ENCODE measurements at places on chromosomes 1 and 21. TPM values are rescaled to one million over a fixed set of nuclear protein-coding genes. Genes with fewer than 3 reads are reported as not detected.

The C1orf185 gene
- not detected for total RNA-seq

The ATAD3B gene
- total RNA-seq: 19.0 TPM

The SFT2D2 gene
- total RNA-seq: 74.6 TPM

The OXCT2 gene
- 0.47 TPM for total RNA-seq

The LRRC53 gene
- total RNA-seq: not detected

The SLAMF9 gene
- total RNA-seq: not detected

The GPR161 gene
- total RNA-seq: 9.6 TPM

The PSMA5 gene
- 55.4 TPM for total RNA-seq

The LMOD1 gene
- total RNA-seq: 24.2 TPM

DNA sequence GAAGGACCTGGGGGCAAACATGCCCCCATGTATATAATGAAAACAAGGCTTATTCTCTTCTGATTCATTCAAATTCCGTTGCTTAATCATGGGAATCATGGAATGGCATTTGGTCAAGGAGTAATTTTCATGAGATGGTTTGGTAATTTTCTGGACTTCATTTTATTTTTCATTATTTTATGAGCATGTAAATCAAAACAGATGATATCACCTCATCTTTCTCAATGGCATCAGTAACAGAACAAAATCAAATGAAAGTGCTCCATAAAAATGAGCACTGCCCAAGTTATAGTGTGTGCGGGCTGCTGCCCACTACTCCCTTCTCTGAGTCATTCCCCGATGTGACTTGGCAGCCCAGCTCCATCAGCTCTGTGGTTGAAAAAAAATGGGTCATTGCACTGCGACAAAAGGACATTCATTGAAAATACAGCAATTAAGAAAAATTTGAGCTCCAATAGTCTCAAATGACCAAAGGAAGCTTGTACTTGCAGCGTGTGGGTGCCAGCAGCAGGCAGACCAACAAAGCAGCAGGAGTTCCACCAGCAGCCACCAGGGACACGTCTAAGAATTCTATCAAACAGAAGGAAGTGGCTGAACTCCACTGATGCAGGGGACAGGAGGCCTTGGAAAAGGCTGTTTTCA, 84.3 kb upstream of the VAV3 start:
- peak; percentile 68 for DNase-seq

DNA sequence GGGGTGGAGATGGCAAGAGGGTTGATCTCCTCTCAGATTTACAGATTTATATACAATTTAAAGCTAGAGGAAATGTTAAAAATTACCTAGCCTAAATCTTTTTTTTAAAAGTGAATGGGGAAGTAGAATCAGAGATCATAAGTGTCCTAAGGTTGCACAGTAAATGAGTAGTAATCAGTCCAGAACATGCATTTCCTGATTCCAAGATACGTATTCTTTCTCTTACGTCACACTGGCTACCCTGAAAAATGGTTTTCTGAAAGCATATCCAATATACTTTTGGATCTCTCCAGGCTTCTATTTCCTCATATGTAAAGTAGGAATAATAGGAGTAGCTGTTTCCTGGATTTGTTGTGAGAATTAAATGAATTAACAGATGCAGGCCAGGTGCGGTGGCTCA, 11.7 kb downstream of the GADD45A start:
- DNase-seq: no peak

DNA sequence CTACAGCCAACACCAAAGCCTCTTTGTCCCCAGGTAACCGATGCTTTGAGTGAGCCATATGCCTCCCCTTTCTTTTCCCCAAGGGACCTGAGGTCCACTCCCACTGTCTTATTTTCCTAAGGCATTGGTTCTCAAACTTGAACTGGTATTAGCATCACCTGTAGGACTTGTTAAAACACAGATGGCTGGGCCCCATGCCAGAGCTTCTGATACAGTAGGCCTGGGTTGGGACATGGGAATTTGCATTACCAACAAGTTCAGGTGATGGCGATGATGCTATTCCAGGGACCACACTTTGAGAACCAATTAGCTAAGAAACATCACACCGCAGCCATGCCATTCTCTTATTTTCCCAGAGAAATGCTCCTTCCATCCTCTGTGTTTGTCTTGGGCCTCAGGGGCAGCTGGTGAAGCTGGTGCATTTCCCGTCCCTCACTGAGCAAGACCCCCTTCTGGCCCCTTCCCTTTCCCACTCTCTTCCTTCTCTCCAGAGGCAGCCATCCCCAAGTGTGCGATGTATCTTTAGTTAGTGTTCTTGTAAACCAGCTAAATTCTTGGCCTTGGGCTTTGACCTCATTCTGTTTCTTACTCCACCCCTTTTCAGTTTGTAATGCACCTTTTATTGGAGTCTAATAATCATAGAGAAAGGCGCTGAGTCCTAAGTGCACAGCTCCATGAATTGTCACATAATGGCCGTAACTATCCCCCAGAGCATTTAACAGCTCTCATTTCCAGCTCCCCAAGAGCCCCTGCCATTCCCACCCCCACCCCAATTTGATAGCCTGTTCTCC, 14.2 kb upstream of the TTC22 start:
- no peak for DNase-seq

GRCh38 chr21:31110430-31110829, 72.2 kb upstream of the KRTAP19-8 start:
- DNase-seq: no peak

- DNase-seq: no peak
Measured at GRCh38 chr1:6081901-6082300, 36.2 kb downstream of the KCNAB2 start.

DNA sequence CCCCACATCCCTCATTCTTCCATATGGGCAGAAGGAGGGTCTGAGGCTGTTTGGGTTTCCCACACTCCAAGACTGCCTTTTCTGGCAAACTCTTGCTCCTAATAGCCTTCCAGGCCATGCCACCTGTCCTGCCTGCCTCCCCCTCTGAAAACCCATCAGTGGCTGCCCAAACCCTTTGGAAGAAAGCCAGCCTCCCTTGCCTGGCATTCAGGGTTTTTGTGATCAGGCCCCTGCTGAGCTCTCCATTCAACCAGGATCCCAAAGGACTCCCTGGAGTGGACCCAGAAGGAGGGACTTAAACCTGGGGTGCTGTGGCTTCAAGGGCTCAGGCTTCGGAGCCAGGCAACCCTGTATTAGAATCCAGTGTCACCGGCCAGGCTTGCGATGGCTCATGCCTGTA, 4.2 kb upstream of the GUCA2A start:
- DNase-seq: no peak

DNA sequence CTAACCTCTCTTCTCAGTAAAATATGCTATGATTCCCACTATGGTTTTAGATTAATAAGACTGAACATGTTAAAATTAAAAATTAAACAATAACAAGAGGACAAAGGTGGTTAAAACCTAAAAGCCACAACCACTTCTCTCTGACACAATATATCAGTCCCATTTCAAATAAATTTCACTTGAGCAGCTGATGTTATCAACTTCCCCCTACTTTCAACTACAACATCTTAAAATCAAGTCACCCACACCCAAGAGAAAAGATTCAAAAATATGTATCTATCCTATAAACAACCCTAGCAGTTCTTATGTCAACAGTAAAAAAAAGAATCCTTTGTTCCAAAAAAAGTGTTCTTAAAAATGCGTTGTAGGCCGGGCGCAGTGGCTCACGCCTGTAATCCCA, 7.5 kb downstream of the PUM1 start:
- no peak for DNase-seq

GRCh38 chr1:15100121-15100879, 53.2 kb upstream of the TMEM51 start:
- DNase-seq: peak; percentile 59

DNA sequence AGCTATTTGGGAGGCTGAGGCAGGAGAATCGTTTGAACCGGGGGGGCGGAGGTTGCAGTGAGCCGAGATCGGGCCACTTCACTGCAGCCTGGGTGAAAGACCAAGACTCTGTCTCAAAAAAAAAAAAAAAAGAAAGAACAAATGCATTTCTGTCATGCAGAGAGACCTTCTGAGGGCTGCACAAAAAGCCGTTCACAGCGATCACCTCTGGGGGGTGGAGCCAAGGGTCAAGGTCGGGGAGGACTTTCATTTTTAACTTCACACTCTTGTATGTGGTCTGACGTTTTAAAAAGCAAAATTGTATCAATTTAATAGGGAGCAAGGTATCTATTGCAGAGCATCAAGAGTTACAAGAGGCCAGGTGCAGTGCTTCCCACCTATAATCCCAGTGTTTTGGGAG, 26.6 kb upstream of the CLDN14 start:
- DNase-seq: no peak

DNA sequence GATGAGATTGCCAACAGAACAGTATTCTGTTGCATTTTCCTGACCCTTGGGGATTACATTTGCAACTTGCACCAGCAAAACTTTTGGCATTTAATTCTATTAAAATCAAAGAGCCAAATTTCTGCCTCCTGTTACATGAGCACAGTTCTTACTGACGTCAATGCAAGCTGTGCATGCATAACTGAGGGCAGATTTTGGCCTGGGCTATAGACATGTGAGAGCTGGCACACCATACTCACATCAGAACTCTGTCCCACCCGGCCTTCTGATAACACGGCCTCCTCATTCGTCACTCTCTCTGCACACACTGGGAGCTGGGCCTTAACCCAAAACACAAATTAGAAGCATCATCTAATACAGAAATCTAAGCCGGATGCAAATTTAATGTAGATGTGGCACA, 31.5 kb downstream of the PAPPA2 start:
- DNase-seq: no peak

GRCh38 chr1:117375327-117375726, 8.1 kb downstream of the MAN1A2 start:
- no peak for DNase-seq

DNA sequence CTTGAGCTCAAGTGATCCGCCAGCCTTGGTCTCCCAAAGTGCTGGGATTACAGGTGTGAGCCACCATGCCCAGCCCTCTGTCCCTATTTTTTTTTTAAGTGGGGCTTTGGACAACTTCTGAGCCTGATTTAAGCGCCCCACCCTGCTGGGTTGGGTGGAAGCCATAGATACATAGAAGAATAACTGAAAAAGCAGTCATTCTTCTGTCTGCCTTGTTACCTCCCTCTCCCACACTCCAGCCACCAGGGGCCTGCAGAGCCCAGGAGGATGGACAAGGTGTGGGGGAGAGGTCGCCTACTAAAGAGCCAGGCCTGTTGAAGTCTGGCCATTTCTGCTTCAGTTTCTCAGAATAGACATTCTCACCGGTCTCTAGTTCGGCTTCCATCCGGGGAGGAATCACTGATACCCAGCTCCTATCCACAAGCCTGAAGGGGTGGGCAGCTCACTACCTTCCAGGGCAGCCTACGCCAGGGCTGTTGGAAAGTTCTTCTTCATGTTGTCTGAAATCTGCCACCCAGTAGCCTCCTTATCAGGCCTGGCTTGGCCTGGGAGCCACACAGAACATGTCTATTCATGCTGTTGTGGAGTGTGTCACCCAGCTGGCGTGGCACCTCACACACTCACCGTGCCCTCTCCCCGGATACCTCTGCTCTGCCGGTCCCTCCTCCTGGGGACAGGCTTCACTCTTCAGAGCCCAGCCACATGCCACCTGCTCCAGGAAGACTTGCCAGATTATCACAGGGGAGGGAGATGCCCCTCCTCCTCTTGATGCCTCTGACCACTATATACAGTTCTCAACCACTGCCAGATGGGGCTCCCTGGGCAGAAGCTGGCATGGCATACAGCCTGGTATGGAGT, 27.7 kb downstream of the KNCN start:
- peak; percentile 32 for DNase-seq

DNA sequence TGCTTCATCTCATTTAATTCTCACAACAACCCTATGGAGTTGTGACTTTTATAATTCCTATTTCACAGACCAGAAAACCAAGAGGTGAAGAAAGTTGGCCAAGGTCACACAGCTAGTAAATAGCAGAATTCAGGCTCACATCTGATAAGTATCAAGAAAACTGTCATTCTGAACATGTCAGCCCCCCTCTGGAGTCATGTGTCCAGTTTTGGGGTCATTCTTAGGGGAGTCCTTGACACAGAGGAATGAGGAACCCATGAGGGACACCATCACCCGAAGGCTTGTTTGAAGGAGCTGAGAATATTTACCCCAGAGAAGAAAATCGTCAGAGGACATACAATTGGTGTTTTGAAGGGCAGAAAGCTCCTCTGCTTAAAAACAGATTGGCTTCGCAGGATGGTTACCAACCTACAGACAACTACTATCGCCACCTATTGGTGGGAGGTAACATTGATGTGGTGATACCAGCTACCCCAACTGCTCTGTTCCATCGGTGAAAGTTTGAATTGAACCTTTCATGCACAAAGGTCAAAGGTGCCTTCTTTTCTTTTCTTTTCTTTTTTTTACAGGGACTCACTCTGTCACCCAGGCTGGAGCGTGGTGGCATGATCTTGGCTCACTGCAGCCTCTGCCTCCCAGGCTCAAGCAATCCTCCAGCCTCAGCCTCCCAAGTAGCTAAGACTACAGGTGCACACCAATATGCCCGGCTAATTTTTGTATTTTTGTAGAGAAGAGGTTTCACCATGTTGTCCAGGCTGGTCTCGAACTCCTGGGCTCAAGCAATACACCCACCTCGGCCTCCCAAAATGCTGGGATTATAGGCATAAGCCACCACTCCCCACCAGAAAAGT, 31.3 kb downstream of the NCMAP start:
- no peak for DNase-seq

DNA sequence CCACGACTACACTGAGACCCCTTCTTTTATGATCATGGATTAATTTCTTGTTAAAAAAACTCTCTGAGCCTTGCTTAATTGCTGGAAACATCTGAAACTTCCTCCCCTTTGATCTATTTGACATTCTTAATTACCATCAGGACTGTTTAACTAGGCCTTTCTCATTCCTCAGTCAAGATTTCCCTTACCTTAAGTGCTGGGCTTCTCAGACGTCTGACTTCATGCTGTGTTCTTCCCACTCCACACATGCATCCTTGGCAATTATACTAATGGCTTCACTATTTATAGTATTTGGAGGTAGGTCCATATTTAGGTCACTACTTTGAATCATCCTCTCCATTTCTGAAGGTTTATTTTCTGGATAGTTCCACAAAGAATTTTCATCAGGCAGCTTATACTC, 341.3 kb upstream of the TMPRSS15 start:
- DNase-seq: no peak

GRCh38 chr1:209585197-209585596, 1.7 kb downstream of the CAMK1G start:
- no peak for DNase-seq

- DNase-seq: no peak
Measured at GRCh38 chr21:43355925-43356289, 71.0 kb downstream of the SIK1 start.

DNA sequence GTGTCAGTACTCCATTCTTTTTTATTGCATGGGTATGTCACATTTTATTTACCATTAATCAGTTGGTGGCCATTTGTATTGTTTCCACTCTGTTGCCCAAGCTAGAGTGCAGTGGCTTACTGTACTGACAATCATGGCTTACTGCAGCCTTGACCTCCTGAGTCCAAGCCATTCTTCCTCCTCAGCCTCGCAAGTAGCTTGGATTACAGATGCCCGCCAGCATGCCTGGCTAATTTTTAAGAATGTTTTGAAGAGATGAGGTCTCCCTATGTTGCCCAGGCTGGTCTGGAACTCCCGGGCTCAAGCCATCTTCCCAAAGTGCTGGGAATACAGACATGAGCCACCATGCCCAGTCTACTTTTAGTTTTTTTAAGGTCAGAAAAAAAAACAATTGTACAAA, 813 bp upstream of the SFT2D2 start:
- DNase-seq: no peak
